ENCODE measurements at places on chromosomes 1 and 21.

- DNase-seq, result no peak
Measured at GRCh38 chr1:239025223-239025622, 361.1 kb upstream of the CHRM3 start.

DNA sequence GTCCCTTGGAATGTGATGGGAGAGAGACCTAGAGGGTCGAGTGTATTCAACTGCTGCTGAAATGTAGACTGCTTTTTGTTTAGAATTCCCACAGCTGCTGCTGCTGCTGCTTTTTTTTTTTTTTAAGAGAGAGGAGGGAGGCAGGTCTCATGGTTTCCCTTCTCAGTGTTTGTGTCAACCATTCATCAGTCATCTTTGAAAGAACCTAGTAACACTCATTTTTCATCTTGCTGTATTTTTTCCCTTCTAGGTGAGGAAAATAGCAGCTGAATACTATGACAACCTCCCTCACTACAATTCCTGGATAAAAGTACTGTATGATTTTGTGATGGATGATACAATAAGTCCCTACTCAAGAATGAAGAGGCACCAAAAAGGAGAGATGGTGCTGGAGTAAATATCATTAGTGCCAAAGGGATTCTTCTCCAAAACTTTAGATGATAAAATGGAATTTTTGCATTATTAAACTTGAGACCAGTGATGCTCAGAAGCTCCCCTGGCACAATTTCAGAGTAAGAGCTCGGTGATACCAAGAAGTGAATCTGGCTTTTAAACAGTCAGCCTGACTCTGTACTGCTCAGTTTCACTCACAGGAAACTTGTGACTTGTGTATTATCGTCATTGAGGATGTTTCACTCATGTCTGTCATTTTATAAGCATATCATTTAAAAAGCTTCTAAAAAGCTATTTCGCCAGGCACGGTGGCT is 9.2 kb downstream of the DEGS1 start:
- no peak for DNase-seq

DNA sequence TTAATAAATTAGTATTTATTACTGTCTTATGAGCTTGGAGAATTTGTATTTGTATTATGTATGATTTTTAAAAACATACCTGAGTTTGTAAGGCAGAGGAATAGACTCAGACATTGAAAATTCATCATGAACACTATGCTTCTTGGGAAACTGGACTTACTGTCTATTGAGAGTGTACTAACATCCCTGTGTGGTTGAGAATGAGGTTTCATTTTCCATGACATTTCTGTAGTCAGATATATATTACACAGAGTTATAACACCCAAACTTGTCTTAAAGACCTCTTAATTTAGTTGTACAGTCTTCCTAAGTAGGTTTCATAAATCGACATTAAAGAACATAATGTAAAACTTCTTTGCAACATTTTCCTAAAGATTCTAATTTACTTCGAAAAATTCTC is 30.0 kb downstream of the PPP2R5A start:
- no peak for DNase-seq

DNA sequence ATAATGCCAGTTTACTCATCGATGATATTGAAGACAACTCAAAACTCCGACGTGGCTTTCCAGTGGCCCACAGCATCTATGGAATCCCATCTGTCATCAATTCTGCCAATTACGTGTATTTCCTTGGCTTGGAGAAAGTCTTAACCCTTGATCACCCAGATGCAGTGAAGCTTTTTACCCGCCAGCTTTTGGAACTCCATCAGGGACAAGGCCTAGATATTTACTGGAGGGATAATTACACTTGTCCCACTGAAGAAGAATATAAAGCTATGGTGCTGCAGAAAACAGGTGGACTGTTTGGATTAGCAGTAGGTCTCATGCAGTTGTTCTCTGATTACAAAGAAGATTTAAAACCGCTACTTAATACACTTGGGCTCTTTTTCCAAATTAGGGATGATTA is 13.7 kb downstream of the GGPS1 start:
- no peak for DNase-seq

GRCh38 chr1:5430136-5430535 is 562.1 kb downstream of the NPHP4 start:
- no peak for DNase-seq

DNA sequence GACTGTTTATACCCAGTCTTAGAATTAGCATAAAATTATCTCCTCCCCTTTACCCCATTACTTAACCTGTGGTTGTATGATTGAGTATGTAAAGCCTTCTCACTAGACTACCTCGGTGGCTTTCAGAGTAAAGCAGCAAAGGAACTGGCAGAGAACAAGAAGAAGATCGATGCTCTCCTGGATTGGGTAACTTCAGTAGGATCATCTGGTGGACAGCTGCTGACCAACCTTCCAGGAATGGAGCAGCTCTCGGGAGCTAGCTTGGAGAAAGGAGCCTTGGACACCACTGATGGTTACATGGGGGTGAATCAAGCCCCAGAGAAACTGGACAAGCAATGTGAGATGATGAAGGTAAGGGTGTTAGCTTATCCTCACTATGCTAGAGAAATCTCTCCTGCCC is 138.6 kb upstream of the BMP8A start:
- DNase-seq, result no peak

GRCh38 chr21:38355992-38356781 is 99.4 kb downstream of the KCNJ15 start:
- peak; percentile 61 for DNase-seq

- no peak for DNase-seq
Measured at GRCh38 chr1:15883326-15883725, 35.8 kb downstream of the SPEN start.

DNA sequence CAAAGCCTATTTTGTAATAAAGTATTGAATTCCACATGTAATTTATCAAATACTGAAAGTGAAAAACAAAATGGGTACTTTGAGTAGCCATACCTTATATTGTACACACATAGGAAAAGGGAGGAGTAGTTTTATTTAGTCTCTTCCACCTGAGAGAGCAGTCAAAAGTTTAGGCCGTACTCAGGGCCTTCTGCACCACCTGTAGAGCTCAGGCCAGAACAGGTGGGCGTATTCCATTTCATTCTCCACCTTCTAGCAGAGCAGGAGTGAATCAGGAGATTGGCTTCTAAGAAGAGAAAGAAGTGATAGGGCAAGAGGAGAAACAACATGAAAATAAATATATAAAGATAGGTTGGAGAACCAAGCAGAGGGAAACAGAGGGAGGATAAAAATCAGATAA is 44.0 kb downstream of the TRAF5 start:
- DNase-seq, result no peak

DNA sequence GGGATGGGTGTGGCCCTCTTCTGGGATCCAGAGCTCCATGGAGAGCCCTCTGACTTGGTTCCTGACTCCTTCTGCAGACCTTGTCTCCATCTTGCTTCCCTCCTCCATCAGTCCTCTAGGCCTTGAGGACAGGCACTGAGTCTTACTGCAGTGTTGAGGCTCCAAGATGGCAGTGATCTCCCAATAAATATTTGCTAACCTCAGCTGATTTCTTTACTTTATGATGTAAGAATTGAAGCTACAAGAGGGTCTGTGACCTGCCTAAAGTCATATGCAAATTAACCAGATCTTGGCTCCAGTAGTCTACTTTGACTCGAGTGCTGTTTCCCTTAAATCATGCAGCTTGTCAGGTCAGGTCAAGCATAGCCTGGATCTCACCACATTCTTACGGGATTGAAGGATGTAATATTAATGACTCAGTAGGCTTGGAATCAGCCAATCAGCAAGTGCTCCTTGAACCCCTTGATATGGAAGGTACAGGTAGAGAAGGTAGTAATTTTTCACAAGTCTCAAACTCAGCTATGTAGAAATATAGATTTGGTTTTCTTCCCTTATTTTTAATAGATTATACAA is 93.0 kb downstream of the CLIC6 start:
- DNase-seq, result no peak

- no peak for DNase-seq
Measured at GRCh38 chr1:200427744-200428143, 17.9 kb upstream of the ZNF281 start.

DNA sequence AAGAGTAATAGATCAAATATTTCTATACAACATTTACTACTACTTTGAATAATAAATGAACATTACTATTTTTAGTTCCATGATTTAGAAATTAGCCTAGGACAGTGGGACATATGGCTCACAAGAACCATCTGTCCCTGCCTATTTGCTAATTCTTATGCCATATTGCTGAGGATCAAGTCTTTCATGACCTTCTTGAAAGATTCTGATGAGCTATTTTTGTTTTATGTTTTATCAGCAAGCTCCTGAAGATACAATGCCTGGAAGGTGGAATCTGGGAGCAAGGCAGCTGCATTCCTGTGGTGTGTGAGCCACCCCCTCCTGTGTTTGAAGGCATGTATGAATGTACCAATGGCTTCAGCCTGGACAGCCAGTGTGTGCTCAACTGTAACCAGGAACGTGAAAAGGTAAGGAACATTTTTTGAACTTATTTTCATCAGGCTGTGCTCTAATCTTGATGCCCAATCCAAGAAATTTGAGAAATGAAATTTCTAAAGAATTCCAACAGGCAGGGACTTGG is 326.7 kb downstream of the PAPPA2 start:
- no peak for DNase-seq

Measured in small intestine (tissue), 16 donors.